ENCODE measurements at places on chromosomes 2 and 18.

GRCh38 chr18:66780609-66781008 lies 176.7 kb upstream of the CDH19 start:
- no peak for DNase-seq

DNA sequence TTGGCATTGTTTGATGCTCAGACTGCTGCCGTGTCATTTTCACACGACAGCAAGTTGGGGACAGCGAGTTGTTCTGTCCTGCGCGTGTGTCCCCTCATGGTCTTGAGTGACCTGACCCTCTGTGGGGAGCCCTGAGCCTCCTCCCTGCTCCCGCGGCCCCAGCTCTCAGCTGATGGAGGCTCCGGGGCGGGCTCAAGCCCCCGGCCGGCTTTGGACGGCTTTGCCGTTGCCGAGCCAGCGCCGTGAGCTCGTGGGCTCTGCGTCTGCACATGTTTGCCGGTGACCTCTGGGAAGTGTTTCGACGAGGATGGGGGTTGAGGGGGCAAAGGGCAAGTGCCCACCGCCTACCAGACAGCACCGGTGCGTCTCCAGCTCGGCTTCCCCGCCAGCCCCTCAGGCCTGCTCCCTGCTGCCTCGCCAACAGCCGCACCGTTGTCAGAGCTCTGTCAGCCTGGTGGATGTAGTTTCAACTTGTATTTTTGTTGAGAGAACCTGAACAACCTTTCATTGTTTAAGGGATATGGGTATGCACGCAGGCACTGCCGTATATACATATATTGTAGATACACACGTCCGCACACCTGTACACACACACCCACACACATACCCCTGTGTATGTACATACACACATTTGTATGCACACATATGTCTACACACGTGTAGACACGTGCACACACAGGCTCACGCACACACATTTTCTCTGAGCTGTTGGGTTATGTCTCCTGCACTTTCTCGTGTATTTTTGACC lies 13.7 kb downstream of the PDCD1 start:
- DNase-seq, result no peak

DNA sequence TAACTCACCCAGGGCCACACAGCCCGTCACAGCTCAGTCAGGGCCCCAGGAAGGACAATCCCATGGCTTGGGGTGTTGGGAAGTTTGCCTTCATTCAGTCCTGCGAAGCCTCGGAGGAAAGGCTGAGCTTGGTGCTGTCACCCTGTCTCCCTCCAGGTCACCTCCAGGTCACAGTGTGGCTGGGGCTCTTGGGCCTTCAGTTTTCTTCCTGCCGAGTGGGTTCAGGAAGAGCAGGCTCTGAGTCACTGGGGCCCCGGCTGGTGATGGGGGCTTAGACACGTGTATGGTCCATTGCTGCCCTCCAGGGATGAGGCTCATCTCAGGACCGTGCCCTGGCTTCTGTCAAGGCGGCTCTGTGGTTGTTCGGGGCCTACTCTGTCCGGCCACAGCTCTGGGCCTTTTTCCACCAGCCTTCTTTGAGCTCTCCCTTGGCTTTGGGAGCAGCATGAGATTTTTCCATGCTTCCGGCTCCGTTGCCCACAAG lies 118.6 kb downstream of the INHBB start:
- DNase-seq, result no peak

DNA sequence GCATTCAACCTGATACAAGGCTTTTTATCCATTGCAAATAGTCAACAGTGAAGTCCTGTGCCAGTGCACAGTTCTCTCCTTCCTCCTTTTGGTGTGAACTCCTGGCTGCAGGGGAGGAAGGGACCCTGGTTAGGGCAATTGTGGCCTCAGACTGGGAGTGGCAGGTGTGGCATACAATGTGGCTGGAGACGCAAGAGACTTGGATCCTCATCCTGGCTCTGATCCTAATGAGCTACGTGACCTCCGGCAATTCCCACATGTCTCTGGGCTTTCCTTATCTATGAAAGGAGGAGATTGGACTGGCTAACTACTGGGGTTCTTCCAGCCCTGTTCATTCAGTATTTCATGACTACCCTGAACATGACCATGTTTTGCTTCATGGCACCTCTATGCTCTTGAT lies 10.5 kb upstream of the IL1A start:
- no peak for DNase-seq

DNA sequence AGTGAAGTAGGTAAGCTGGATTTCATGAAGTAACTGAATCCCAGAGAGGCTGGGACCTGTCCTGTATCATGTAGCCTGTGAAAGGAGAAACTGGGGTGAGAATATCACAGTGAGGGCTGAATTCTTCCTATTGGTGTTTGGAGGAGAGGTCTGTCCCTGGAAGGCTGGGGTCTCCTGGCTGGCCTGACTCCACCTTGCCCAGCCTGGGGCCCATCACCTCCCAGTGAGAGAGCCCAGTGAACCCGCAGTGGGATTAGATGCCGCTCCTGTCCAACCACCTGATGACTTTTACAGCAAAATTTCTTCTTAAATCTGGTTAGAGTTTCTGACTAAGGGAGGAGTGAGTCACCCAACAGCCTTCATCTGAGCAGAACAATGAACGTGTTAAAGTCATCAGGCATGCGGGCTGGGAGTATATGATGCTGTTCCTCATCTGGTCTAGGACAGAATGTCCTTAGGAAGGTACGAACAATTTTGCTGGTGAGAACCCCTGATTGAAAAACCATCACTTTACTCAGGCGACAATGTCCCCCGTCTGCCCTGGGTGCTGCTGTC lies 152.9 kb downstream of the LPIN1 start:
- DNase-seq, result no peak

DNA sequence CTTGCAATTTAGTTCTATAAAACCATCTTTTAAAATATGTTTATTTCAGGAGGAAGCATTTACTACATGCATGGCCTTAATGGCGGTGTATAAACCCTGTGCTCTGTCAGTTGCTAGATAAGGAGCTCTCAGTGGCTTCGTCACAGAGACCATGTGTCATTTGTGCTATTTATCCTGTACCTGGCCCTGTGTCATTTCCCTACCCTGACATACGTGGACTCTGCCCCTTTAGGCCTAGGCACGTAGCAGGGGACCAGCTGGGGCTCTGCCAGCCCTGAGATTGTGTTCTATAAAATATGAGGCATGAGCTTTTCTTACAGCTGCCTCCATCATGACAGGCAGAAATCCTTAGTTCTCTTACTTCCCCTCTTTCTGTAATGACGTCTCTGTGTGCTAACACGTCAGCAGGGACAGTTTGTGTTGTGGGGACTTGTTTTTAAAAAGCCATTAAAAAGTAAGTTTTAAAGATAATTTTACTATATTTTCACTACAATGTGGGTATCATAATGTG lies 88.0 kb downstream of the ITGB1BP1 start:
- DNase-seq, result no peak

Measured in activated CD4-positive, alpha-beta memory T cell treated with anti-CD3 and anti-CD28 coated beads for 36 hours (primary cell).